ENCODE measurements at places on chromosomes 2 and 18. TPM values are rescaled to one million over a fixed set of nuclear protein-coding genes. Genes with fewer than 3 reads are reported as not detected.
A peak's percentile ranks its signal among the peaks of the same experiment; 100 is the strongest.

GRCh38 chr2:205566606-205567168 is 115.6 kb upstream of the NRP2 start:
- DNase-seq, result peak; percentile 28

Gene REG3A
- total RNA-seq, result not detected

Gene RAB17
- not detected for total RNA-seq

Gene SLC38A11
- under 0.01 TPM for total RNA-seq

DNA sequence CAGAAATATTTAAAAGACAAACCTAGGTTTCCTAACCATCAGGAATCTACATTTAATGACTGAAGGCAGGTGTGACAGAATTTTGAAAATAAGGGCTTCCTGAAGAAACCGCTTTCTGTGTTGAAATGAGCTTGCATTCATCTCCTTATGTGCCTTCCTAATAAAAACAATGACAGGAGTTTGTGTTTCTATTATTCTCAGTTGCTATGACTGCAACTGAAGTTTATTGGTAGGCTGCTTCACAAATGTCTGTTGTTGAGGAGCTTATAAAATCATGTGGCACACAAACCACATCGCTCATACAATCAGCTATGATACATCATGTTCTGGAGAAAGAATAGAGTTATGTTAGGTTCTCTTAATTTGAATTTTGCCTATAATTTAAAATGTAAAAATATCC is 362.7 kb upstream of the SLC8A1 start:
- DNase-seq, result no peak

GRCh38 chr2:33115728-33116127 is 169.0 kb downstream of the LTBP1 start:
- no peak for DNase-seq

Gene TNFAIP6
- total RNA-seq, result 2.2 TPM
